Colonic mucosa (tissue), 4 donors: ENCODE measurements at places on chromosomes 6 and 20. TPM values are rescaled to one million over a fixed set of nuclear protein-coding genes. Genes with fewer than 3 reads are reported as not detected.

- no peak for DNase-seq
Observed at GRCh38 chr6:286681-287488, 5.4 kb upstream of the DUSP22 start.

DNA sequence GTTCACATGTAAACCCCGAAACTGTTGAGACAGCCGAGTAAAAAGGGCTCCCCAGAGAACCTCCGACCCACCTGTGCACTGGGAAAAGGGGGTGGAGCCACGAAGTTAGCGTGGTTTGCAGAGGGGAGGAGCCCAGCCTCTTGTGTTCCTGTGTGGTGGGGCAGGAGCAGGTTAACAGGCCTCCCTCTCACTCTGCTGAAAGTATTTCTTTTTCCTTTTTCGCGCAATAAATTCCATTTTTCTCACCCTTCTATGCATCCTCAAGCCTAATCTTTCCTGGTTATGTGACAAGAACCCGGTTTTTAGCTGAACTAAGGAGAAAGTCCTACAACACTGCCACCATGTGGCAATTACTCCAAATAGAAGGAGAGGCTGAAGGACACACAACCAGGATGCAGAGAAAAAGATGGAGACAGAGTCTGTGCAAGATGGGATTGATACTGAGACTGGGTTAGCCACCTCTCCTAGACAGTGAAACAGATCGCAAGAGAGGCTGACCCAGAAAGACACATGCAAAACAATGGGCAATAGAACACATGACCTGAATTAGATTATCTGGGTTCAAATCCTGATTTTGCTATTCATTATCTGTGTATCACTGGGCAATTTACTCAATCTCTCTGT lies 168.7 kb upstream of the PRSS16 start:
- peak; percentile 57 for DNase-seq

PNPLA1 gene
- 0.35 TPM for total RNA-seq

MTO1 gene
- total RNA-seq = 25.5 TPM

- DNase-seq = peak; percentile 57
Observed at GRCh38 chr20:49979030-49979832, 3.5 kb upstream of the SNAI1 start.

GRCh38 chr6:167420858-167421766 lies 96.2 kb downstream of the TTLL2 start:
- DNase-seq = peak; percentile 94

GRCh38 chr6:42391441-42391840 lies 60.3 kb downstream of the TRERF1 start:
- DNase-seq = no peak

- DNase-seq = no peak
Observed at GRCh38 chr6:149331043-149331807, 13.7 kb downstream of the TAB2 start.

GRCh38 chr6:35181933-35182612 lies 31.7 kb upstream of the SCUBE3 start:
- DNase-seq = peak; percentile 67

GRCh38 chr6:11273406-11274065 lies 41.1 kb upstream of the NEDD9 start:
- peak; percentile 74 for DNase-seq

C6orf163 gene
- 1.1 TPM for total RNA-seq

GRCh38 chr6:153484056-153484455 lies 353.0 kb upstream of the RGS17 start:
- no peak for DNase-seq

DNA sequence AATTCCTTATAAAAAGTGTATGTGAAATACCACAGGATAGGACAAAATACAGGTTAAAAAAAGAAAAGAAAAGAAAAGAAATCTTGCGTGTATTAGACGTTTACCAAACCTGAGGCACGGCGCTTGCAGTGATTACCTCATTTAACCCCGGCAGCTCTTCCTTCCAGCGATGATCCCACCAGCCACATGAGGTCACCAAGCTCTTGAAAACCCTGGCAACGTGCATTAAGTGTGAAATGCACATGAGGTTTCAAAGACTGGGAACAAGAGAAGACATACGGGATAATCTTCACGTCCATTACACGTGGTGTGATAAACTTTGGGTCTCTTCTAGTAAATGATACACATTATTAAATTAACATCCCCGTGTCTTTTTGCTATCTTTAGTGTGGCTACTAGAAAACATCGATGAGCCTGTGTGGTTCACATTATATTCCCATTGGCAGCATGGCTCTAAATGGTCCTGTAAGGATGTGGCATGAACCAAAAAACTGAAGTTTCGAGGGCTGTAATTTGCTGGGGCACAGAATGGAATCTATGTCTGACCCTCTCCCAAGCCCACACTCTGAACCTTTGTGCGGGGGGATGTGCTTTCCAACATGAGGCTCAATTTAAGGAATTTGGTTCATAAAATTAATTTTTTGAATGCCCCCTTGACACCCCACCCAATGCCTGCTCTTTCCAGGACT lies 59.2 kb upstream of the THBS2 start:
- DNase-seq = no peak

- DNase-seq = no peak
Observed at GRCh38 chr20:2399390-2399789, 18.7 kb downstream of the TGM6 start.

GATA5 gene
- total RNA-seq = 0.10 TPM

PACSIN1 gene
- total RNA-seq = 0.05 TPM

EBF4 gene
- 2.0 TPM for total RNA-seq

SOX18 gene
- 26.8 TPM for total RNA-seq

DNA sequence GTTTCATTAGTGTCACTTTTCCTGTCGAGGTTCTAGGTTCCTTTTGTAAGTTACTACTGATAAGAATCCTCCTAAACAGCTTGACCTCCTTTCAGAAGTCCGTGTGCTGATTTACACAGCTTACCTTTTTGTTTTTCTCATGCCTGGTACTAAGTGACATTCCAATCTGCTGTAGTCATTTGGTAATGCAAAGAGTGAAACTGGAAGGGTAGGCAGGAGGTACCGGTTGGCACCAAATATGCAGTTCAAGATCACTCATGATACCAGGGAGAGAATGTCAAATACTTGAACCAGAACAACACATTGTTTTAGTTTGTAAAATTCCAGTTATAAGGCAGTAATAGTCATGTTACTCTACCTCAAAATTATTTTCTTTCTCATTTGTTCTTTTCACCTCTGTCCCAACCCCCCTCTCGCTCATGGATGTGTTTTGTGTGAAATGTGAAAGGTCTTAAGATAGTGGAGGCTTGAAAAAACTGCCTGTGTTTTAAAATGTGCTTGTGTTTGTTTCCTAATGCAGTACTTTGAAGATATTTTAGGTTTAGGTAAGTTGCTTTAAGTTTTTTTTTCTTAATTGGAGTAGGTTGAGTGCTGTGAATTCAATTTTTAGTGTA lies 23.2 kb downstream of the AFDN start:
- no peak for DNase-seq

DNA sequence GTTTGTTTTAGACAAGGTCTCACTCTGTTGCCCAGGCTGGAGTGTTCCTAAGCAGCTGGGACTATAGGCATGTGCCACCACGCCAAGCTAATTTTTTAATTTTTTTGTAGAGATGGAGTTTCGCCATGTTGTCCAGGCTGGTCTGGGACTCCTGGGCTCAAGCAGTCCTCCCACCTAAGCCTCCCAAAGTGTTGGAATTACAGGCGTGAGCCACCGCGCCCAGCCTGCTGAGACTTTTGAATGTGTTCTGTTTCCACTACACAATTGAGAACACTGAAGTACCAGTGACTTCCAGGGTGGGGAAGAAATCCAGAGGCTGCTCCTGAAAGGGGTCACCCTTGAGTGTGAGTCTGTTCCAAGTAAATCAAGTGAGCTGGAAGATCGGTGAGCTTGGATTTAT lies 81.3 kb upstream of the ARMC2 start:
- no peak for DNase-seq

GLP1R gene
- not detected for total RNA-seq

GRCh38 chr6:80725156-80725930 lies 618.9 kb downstream of the BCKDHB start:
- DNase-seq = no peak

- no peak for DNase-seq
Observed at GRCh38 chr20:7031222-7031621, 263.7 kb downstream of the BMP2 start.

- no peak for DNase-seq
Observed at GRCh38 chr6:159957071-159957673, 11.7 kb upstream of the IGF2R start.

GRCh38 chr20:8330319-8330784 lies 198.3 kb downstream of the PLCB1 start:
- no peak for DNase-seq

GRCh38 chr20:54110041-54110440 lies 39.6 kb upstream of the BCAS1 start:
- no peak for DNase-seq

GRCh38 chr6:150672800-150673199 lies 73.1 kb downstream of the PLEKHG1 start:
- no peak for DNase-seq

- DNase-seq = no peak
Observed at GRCh38 chr6:47371139-47371869, 61.6 kb upstream of the TNFRSF21 start.

HSPA1A gene
- total RNA-seq = 397 TPM

DNA sequence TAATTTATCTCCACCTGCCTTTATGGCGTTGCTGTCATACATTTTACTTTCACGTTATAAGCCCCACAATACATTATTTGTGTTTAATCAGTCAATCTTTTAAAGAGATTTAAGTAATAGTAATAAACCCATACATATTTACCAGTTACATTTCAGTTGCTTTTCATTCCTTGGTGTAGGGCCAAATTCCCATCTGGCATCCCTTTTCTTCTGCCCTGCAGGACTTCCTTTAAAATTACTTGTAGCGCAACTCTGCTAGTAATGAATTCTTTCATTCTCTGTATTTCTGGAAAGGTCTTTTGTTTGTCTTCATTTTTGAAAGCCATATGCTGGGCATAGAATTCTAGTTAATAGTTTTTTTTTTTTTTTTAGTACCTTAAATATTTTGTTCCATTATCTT lies 24.9 kb downstream of the ZNF334 start:
- no peak for DNase-seq

MUCL3 gene
- total RNA-seq = not detected

- no peak for DNase-seq
Observed at GRCh38 chr6:130432838-130433237, 67.0 kb downstream of the TMEM200A start.

DNA sequence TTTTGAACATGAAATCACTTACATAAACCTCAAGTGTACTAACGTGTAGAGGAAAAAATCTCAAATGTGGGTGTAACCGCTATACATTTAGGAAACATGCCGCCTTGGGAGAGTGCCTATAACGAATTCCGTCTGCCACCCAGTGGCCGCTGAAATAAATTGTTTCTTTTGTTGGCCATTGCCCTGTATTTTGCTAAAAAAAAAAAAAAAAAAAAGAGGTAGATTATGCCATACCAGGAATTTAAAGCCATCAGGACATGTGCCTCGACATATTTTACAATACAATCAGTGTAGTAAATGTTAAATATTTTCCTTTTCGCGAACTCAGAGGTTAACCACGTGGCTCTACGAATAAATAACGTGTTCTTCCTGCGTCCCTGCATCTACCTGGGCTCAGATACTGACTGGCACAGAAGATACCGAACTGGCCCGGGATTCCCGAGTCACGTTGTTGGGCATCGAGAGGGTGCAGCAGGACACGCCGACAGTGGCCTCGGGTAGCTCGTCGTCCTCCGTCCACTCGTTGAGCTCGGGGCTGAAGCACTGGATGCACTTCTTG lies 14.3 kb downstream of the KLHL31 start:
- peak; percentile 83 for DNase-seq

KIF25 gene
- total RNA-seq = not detected

DNA sequence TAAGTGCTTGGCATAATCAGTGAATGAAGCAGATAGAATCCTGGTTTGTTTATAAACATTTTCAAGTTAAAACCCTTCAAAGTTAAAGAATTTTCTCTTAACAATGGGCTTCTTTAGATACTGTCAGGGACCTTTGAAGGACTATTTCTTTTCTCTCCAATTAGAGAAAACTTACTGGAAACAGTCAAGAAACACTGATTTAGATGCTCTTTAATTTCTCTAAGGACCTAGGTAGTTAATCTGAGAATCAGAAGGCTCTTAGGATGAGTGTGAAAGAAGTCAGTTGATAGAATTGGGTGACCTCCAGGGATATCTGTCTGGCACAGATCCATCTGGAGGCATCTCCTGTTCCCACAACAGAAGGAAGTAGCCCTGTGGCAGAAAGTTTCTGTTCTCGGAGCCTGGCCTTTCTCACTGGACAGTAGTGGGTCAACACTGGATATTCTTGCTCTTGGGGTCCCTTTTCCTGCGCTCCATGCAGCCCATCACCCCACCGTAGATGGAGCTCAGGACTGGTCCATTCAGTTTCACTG lies 22.5 kb downstream of the KIAA0408 start:
- DNase-seq = no peak

- no peak for DNase-seq
Observed at GRCh38 chr6:126873351-126873750, 245.1 kb upstream of the RSPO3 start.

DNA sequence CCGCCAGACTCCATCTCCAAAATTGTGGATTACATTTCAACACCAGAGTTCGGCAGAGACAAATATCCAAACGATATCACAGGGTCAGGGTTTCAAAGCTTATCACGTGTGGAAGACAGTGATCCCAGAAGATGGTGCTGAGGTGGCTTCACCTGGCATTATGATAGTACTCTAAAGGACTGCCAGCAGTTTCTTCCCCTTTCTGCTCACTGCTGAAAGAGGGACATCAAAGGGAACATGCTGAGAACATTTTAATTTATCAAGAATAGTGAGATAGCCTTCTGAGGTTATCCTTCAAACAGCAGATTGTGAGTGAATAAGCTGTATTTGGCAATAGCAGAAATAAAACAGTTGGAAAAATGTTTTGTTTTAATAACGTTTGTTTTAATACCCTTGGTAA lies 79.7 kb downstream of the FIG4 start:
- DNase-seq = no peak

GRCh38 chr6:116371120-116371917 lies 572 bp downstream of the DSE start:
- peak; percentile 58 for DNase-seq

DNA sequence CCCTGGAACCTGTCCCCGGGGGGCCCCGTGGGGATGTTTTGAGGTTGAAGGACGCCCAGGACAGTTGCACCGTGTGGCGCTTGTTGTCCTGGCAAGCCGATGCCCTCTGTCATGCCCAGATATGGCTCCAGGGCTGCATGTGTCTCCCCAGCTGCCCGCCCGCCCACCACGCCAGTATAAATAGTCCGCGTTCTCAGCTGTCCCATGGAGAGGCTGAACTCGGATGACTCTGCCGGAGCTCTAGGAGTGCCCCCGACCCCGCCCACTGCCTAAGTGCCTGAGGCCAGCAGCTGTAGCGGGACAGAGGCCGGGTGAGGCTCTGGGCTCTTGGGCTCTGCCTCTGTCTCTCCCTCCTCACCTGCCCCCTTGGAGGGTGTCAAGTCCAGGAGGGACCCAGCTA lies 83.0 kb upstream of the GATA5 start:
- no peak for DNase-seq

SLC35D3 gene
- 0.32 TPM for total RNA-seq
